ENCODE measurements at places on chromosomes 11 and 22.
A peak's percentile ranks its signal among the peaks of the same experiment; 100 is the strongest.

DNA sequence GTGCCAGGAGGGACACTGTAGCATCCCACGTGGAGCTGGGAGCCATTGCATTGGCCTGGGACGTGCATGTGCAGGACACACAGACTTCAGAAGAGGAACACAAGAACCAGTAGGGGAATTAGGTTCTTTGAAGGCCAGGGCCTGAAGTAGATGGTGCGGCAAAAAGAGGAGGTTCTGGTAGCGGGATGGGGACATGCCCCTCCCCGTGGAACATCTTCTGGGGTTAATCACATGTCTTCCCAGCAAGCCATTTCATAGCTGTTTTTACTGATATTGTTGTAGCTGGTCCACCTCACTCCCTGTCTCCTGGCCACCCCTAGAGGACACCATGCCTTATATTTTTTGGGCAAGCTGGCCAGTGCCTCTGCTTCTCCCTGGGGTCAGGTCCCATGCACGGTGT lies 74.3 kb downstream of the SCN3B start:
- no peak for DNase-seq

DNA sequence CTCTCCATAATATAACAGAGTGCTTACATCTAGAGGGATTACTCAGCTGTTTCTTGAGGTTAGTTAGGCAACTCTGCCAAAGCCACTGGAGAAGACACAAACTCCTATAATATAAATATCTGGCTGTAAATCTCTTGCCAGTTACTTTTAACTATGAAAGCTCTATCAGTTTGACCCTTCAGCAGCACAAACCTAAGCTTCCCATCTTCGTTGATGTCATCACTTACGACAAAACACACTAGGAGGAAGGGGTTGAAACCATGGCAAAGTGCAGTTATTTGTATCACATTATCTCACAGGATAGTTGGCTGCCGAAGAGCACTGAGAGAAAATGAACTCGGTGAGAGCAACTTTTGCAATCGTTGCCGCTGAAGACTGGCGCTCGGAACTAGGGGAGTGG lies 922.1 kb downstream of the OPCML start:
- DNase-seq = no peak

GRCh38 chr11:35088676-35089075 lies 50.3 kb upstream of the CD44 start:
- no peak for DNase-seq

DNA sequence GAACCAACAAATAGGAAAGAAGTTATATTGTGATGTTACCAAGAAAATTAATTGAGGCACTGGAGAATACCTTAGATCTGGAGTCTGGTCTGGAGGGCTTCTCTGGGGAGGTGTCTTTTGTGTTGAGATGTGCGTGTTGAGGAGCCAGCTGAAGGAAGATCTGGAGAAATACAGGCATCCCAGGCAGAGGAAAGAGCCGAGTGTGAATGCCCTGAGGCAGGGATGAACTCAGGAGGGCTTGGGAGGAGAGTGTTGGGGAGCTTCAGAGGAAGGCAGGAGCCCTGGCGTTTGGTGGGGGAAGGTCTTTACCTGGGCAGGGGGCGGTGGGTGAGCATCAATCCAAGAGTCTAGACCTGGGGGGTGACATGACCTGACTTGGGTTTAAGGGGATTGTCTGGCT lies 13.1 kb downstream of the SYNGR1 start:
- DNase-seq = no peak

DNA sequence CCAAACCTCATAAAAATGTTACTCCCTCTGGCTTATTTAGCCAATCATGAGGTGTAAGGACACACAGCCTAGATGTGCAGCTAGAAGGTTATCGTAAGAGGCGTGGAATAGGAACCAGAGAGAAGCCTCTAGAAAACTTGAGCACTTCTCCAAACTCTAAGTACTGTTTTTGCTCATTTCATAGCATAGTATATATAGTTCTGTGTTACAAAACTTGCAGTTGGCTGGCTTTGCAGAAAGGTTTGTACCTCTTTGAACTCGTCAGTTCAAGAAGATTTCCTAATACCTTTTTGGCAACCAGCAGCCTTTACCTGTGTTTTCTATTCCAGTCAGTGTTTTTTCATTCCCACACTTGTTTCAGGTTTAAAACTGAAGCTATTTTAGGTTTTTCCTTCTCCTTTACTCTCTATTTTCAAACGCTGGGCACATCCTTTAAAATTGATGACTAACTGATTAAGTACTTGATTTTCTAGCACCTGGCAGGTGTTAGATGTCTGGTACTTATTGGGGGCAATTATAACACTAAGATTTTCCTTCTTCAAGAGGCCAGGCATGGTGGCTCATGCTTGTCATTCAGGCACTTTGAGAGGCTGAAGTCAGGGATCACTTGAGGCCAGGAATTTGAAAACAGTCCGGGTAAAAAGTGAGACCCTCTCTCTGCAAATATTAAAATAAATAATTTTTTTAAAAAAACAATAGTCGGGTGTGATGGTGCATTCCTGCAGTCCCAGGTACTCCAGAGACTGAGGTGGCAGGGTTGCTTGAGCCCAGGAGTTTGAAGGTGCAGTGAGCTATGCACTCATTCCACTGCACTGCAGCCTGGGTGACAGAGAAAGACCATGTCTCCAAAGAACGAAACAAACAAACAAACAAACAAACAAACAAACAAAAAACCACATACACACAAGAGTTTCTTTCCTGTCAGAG lies 125.2 kb downstream of the LRRC4C start:
- DNase-seq = no peak

- no peak for DNase-seq
Observed at GRCh38 chr11:720642-721246, 14.7 kb downstream of the EPS8L2 start.

DNA sequence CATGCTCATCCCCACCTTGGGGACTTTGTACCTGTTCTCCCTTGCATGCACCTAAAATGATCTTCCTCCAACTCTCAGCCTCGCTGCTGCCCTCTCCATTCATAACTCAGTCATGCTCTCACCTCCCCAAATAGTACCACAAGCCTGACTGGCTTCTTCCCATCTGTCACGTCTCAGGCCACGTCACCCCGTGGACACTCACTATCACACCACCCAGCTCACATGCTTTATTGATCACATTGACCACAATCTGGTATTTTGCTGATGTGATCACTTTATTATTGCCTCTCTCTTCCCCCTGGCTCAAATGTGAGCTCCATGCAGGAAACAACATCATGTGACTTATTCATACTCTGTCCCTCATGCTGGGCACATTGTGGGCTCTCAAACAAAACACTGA lies 9.2 kb upstream of the SGSM1 start:
- no peak for DNase-seq

DNA sequence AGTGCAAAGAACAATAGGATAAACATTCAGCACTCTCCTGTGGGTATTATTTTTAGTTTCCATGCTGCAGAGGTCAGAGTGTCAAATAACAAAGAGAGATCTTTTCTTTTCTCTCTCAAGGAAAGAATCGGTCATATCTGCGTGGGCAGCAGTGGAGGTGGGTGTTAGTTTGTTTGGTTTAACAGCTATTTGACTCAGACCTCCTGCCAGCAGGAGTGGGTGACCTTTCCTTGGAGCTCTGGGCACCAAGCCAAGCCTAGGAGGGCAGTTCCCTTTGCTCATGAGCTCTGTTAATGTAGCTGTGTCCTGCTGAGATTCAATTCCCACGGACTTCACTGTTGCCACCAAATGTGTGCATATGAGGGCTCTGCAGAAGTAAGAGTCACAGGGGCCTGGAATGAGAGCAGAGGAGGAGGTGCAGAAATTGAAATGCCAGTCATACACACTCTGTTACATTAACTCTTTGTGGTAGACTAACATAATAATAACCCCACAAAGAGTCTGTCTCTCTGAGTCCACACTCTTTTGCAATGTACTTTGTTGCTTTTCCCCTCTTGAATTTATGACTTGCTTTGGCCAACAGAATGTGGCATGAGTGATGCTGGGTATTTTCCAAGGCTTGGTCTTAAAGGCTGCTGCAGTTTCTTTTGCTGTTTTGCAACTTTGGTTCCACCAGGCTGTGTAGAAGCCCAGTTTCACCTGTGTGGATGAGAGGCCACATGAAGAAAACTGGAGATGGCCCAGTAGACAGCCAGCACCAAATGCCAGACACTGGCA lies 76.0 kb upstream of the GRK3 start:
- peak; percentile 24 for DNase-seq

- no peak for DNase-seq
Observed at GRCh38 chr22:43088627-43088983, 586 bp downstream of the TTLL1 start.

GRCh38 chr11:86456075-86456939 lies 81.6 kb downstream of the CCDC81 start:
- DNase-seq = peak; percentile 56

DNA sequence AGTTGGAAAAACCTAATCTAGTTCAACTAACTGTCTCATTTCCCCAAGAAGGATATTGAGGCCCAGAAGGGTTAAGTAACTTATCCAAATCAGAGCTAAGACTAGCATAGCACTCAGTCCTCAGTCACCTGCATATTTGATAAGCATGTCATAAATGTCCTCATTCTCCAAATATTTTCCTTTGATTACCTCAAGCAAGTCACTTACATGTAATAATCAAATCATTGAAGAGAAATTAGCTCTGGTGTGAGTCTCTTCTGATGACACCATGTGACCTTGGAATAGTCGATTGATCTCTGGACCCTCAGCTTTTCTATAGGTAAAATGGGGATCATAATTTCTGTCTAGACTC lies 48.8 kb upstream of the PICALM start:
- no peak for DNase-seq

DNA sequence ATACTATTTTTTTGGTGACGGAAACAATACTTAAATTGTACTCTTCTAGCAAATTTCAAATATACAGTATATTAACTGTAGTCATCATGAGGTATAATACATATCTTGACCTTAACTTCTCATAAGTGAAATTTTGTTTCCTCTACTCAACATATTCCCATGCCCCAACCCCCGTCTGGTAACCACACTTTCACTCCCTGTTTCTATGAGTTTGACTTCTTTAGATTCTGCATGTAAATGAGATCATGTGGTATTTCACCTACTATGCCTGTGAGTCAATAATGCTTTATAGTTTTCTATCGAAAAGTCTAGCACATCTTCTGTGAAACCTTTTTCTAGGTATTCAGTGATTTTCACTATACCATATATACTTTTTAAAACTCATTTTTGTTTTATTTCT lies 663.2 kb downstream of the CNTN5 start:
- DNase-seq = no peak

DNA sequence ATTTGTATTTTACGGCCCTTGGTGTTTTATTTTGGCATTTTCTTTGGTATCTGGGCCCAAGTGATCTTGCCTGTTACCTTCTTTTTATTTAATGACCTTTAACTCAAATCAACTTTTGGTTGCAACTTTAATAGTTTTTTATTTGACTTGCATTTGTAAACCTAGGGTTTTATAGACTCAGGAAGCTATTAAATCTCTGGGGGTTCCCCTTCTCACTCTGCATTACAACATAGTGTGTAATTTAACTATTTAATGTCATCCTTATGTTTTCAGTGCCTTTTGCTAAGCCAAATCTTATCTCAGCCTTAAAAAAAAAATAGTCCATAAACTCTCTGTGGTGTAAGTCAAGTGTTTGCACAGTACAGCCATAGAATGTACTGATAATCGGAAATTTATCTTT lies 3.4 kb downstream of the FJX1 start:
- no peak for DNase-seq

DNA sequence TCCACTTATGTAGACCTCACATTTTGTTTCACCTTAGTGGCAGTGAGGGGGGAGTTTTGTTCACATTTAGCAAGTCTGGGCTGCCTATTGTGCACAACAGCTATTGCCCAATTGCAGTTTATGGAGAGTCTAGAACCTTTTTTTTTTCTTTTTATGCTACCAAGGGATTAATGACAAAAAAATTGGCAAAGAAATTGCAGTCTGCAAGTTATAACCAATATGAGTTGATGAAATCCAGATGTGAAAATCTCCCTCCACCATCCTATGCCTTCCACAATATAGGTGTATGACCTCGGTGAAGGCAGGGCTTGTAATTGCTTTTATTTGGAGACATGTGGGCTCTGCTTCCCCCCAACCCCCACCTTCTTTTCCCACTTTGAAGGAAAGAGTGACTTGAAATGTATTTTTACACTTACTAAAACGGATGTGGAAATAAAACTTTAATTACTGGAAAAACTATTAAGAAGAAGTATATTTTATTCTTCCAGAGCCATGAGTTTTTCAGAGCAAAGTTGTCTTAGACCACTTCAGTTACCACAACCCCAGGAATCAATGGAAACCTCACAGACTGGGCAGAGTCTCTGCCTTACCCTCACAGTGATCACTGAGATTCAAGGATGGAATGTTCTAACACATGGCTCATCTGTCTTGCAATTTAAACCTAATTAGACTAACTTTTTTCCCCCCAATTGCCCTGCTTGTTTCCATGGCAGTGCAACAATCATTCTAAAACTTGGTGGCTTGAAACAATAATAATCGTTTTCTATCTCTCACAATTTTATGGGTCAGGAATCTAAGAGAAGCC lies 120.8 kb upstream of the SLC5A12 start:
- no peak for DNase-seq

DNA sequence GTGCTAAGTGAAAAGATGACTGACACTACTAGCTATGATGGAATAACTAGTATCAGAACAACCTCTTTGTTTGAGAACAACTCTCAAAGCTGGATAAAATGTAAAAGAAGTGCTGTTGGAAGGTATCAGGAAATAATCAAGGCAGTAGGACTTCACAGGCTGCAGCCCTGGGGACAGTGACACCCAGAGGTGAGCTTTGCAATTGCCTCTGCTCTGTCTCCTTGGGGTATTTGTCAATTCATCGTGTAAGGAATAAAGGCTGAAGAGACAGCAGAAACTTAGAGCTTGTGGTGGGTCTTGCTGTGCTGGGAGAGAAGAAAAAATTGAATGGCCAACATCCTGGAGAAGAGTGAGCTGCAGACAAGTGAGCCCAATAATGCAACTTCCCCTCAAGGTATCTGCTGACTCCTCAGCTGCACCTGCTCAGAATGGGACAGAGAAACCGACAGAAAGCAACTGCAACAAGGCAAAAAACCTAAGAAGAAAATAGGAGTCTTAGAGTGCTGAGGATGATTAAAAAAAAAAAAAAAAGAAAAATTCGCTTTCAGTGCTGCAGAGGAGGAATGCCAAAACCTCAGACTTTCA lies 141.1 kb downstream of the RCN1 start:
- no peak for DNase-seq

GRCh38 chr11:65917434-65918210 lies 1.2 kb downstream of the C11orf68 start:
- no peak for DNase-seq

- DNase-seq = no peak
Observed at GRCh38 chr11:62666259-62666926, 1.3 kb downstream of the CSKMT start.

DNA sequence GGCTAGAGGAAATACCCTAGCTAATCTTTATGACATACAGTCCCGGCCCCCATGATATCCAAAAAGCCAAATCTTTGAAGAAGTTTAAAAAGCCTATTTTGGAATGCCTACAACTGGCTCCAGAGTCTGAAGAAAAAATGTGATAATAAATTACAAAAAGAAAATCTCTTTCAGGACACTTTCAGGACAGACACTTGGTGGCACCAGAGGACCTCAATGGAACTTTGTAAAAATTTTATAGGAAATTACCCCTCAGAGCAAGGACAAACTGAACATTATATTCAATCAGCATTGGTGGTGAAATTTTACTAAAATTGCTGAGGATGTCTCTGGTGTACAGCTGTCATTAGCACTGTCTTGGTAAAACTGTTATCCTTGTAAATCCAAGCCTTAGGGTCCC lies 81.0 kb downstream of the CCDC73 start:
- DNase-seq = no peak
